ENCODE measurements at places on chromosomes 2 and 18.

DNA sequence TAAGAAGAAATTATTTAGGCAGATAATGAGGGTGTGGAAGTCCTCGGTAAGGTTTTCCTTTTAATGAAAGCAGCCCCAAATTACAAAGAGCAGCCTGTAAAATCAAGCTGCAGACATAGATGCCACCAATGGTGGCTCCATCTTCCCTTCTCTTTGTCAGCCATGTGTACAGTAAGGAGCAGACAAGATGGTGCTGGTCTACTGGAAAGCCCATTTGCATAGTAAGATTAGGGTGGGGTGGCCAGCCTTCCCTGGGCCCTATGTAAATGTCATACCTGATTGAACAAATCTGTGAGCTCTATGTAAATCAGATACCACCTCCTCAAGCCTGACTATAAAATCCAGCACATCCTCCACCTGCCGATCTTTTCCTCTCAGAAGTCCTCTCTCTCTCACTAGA, 154.4 kb upstream of the SERTAD2 start:
- no peak for DNase-seq

DNA sequence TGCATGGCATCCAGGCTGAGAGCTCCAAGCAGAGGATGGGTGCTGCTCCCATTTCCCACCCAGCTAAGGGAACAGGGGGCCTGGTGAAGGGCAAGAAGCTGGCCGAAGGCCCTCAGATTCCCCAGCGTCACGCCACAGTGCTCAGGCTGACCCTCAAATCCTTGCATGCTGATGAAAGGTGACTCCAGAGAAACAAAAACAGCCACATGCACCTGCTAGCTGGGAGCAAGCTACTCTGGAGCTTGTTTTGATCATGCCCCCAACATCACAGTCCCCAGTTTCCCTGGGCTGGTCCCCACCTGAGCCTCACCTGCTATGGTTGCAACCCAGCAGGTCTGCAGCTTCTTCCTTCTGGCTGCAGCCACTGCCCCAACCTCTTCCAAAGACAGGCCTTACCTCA, 13.3 kb downstream of the RAB11FIP5 start:
- no peak for DNase-seq

DNA sequence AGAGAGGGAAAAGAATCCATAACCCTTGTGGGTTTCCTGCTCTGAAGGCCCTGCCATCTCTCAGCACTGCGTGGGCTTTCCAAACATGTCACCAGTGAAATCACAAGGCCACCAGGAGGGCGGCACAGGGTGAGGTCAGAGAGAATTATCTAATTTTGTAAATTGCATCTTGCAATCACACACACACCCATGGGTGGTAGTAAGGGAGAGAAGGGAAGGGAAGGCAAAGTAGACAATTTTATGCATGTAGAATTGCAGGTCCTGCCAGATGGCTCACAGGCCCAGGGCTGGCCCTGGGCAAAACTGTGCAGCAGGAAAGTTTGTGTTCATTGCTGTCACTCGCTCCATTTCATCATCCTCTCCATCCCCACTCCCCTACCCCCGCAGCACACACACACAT, 21.0 kb upstream of the ZBTB7C start:
- no peak for DNase-seq

GRCh38 chr2:5691985-5692529, at the start of gene SOX11:
Gene SOX11, plus strand, starts transcription at chr2:5692384. Its CDS starts 338 bp downstream, at chr2:5692722.
- no peak for DNase-seq

- no peak for DNase-seq
Measured at GRCh38 chr18:74518456-74519295, 15.6 kb upstream of the CNDP1 start.

DNA sequence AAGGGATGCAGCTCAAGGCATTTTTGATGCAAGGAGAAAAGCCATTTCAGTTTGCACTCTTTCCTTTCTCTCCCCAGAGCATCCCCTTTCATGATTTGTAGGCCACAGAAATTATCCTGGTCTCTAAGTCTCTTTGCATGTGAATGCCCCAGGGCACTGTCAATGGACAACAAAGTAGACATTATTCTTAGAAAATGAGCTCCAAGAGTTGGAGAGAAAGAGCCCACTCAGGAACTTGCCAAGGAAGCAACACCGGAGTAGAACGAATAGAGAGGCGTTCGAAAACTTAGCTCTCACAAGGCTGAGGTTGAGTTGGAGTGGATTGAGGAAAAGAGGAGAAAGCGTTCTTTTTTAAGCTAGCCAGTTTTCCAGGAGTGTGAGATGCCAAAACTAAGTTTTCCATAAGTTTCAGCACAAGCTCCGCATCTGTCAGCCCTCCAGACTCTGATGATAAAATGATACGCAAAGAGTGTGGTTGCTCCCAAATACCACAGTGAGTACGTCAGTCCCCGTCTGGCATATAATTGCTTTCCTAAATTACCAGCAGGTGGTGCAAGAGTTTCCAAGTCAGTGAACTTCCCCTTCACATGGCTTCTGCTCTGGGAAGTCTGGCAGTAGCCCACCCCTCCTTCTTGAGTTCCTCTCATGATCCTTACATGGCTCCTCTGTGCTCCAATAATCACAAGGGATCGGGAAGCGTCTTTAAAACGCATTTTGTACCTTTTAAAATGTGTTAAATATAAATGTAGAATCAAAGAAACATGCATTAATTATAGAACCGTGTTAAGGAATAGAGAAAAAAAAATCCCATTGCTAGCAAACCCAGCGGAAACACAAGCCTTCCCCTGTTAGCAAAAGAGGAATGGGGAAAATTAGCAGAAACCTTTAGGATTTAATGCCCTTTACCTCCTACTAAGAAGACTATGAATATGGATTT, 1060.6 kb upstream of the FANCL start:
- DNase-seq: no peak

GRCh38 chr2:44839370-44839769, 102.1 kb upstream of the SIX3 start:
- no peak for DNase-seq

GRCh38 chr18:63774511-63774910, 707 bp upstream of the SERPINB7 start:
- no peak for DNase-seq

DNA sequence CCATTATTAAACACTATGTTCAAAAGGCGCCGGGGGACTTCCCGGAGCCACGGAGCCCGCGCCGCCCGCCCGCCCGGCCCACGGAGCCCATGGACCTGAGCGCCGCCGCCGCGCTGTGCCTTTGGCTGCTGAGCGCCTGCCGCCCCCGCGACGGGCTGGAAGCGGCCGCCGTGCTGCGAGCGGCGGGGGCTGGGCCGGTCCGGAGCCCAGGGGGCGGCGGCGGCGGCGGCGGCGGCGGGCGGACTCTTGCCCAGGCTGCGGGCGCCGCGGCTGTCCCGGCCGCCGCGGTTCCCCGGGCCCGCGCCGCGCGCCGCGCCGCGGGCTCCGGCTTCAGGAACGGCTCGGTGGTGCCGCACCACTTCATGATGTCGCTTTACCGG, 197 bp downstream of the GDF7 start:
- no peak for DNase-seq

DNA sequence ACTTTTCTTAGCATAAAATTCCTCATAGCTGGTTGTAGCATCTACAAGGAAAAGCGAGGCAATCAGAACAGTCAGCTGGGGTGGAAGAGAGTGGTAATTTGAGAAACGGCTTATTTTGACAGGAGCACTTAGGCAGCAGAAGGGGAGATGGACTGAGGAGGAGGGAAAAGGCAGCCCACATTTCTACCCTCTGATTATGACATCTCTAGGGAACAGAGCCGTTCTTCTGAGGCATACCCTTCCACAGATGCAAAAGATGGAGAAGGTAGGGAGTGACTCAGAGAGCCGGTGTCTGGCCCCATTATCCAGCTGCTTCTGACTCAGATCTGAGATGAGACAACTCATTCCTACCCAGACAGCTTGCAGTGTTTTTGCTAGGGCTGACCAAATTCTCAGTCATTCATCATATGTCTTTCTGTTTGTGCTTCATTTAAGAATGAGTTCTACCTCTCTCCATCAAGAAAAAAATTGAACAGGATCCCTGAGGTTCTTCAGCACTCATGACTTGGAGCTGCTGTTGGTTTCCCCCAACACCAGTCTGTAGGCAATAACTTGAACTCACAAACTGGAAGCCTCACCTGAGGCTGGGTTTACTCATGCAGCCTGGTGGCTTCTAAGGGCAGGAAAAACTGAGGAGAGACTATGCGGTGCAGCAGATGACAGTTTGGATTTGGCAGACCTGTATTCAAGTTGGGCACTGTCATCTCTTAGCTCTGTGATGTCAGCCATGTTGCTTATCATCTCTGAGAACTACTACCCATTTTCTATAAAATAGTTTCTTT, 15.9 kb upstream of the SEC11C start:
- DNase-seq: no peak

DNA sequence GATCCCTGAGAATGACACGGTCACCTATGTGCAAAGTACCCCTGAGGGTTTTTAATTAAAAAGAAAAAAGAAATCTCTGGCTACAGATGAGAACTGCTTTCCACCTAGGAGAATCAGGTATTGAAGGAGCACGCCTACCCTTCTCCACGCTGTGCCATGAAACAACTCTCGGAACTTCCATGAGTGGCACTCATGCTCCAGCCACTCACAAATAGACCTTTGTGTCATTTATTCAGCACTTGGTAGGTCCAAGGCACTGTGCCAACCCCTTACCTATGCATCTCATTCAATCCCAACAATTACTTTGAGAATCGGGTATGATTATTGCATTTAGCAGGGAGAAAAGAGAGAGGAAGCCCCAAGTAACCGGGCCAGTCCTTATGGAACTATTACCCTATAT, 44.9 kb upstream of the TTC39C start:
- no peak for DNase-seq

DNA sequence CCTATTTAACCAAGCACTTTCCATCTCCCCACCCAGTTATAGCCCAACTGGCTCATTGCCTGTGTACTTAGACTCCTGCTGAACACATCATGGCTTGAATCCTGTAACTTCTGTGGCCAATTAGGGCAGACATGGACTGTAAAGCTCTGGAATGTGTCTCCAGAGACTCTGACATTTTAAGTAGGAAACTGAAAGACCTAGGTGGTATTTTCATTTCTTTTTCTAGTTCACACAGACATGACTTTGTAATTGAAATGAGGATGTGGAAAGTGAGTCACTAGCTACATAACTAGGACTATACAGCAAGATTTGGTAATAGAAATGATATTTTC, 12.2 kb downstream of the DOK1 start:
- DNase-seq: no peak

DNA sequence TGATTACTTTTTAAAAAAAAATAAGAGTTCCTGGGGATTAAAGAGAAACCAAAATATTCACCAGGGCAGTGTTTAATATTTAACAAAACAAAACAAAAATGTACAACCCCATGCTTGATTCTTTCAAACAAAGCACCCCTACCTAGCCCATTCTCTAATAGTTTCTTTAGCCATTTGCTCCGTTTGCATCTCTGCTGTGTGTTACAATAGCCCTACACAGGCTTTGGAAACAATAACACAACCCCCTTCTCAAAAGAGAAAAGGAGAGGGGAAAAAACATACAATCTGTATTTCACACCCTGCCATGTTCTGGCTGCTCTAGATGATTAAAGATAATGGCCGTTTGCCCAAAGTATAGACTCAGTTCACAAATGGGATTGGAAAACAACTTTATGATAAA, 302.9 kb downstream of the CPS1 start:
- no peak for DNase-seq

GRCh38 chr2:205954707-205955106, 131.3 kb downstream of the INO80D start:
- no peak for DNase-seq

GRCh38 chr2:69138247-69138772, 125.3 kb downstream of the ANTXR1 start:
- no peak for DNase-seq

DNA sequence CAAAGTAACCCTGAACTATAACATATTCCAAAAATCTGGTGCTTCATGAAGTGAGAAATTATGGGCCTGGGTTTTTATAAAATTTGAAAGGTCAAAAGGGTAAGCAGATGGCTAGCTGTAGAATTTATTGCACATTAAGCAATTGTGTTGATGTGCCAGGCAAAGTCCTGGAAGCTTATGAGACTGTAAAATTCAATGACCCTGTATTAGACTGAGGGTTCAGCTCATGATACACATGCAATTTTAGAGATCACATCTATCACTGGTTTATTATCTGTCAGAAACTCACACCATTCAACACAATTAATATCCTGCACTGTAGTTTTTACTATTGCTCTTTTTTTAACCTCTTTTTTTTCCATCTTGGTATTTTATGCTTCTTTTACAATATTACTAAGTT, 1162.6 kb upstream of the SLC39A10 start:
- no peak for DNase-seq

DNA sequence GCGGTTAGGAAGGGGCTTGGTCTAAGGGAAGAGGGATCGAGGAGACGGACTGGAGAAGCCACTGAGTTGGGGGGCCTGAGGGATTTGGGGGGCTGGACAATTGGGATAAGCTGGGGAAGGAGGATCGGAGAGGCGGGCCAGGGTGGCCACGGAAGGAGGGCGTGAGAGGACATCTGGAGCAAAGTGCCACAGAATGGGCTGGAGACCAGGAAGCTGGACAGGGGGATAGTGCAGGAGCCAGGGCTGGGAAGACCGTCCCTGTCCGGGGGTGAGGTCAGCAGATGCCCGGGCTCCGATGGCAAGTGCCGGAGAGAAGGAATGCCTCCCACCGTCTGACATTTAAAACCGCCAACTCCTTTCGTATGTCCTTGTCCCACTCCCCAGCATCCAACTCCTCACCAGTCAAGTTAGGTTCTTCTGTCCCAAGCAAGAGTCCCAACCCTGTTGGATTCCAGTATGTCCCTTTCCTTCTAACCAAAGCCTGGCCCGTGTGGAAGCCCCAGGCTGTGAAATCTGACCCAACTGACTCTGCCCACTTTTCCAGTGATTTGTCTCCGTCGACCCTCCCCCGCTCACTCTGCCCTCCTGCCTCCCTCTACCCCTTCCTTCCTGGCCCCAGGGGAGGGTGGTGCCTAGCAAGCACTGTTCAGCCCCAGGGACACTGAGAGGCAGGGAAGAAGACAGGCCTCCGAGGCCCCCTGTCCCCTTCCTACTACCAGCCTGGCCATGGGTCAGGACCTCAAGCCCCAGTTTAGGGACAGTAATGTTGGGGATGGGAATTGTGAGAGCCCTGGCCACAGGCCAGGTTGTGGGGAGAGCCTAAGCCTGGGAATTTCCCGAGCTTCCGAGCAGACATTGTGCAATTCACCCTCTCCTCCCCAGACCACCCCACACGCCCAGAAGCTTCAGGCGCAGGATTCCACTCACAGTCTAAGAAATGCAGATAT, 31.5 kb upstream of the TMBIM1 start:
- DNase-seq: no peak

- DNase-seq: no peak
Measured at GRCh38 chr18:48714873-48715272, 176.0 kb downstream of the CTIF start.

DNA sequence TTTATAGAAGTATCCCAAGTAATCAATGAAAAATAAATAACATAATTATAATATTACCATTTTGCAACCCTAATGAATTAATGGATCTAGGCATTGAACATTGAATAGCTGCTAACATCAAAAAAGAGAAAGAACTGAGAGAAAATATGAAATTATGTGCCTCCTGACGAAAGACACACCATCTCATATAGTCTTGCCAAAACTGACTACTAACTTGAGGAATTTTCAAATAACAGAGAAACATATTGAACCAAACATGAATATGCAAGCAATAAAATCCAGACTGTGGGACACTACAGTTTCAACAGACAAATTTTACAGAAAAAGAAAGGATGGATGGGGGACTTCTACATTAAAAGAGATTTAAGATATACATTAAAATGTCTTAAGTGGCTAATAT, 165.7 kb downstream of the WDPCP start:
- no peak for DNase-seq

- no peak for DNase-seq
Measured at GRCh38 chr2:2183176-2183575, 147.9 kb downstream of the MYT1L start.

Data from NK-92 treated with Interleukin-12 subunit alpha and Interleukin-12 subunit beta, amount 100 ng/mL, for 24 hours (cell line).